ENCODE measurements at places on chromosomes 5 and 9.

- no peak for DNase-seq
Measured at GRCh38 chr9:108884701-108885100, 22.6 kb downstream of the ACTL7A start.

- peak; percentile 18 for DNase-seq
Measured at GRCh38 chr5:170603578-170604565, 100.1 kb downstream of the KCNIP1 start.

GRCh38 chr9:15403155-15403554, 19.5 kb upstream of the SNAPC3 start:
- DNase-seq, result no peak

DNA sequence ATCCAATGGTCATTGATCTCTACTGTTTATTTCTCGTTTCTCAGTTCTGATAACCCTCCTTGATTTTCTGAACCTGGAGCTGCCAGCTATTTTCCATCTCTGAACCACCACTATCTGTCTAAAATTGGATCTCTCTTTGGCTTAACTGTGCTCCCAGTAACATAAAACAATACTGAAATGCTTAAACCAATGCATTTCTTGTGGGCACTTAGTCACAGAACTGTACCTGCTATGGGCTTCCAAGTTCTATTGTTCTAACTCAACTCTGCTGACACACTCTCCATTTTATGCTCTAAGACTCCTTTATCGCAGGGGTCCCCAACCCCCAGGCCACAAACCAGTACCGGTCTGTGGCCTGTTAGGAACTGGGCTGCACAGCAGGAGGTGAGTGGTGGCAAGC, 120.6 kb downstream of the LHFPL2 start:
- peak; percentile 52 for DNase-seq

DNA sequence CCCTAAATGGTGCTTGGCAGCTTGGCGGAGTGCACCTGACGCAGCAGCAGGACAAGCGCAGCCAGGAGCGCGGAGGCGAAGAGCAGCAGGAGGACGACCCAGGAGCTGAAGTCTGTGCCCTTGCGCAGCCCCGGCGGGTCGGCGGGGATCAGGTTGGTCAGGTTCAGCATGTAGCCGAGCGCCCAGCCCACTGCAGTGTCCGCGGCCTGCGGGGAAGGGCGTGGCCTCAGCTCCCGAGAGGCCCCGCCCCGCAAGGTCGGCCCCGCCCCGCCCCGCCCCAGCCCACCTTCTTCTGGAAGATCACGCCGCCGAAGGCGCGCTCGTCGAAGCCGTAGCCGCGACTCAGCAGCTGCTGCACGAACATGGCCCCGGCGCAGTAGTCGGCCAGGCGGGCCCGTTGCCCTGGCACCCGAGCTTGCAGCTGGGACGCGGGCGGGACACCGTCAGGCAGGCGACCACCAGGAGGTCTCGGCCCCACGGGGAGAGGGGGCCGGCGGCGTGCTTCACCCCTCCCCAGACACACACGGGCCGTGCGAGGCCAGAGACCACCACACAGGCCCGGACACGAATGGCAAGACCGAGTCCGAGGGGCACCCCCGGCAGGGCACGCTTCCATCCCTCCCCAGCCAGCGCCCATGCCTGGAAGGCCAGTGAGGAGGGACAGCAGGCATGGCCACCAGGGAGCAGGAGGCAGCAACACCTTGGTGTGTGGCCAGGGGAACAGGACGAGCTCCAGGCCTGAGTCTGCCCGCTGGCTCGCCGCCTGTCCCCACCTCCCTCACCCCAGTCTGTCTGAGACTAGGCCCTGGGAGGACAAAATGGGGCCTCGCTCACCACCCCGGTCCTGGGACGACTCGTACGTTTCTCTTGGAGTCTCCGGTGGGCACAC, 2.9 kb upstream of the NPDC1 start:
- no peak for DNase-seq

DNA sequence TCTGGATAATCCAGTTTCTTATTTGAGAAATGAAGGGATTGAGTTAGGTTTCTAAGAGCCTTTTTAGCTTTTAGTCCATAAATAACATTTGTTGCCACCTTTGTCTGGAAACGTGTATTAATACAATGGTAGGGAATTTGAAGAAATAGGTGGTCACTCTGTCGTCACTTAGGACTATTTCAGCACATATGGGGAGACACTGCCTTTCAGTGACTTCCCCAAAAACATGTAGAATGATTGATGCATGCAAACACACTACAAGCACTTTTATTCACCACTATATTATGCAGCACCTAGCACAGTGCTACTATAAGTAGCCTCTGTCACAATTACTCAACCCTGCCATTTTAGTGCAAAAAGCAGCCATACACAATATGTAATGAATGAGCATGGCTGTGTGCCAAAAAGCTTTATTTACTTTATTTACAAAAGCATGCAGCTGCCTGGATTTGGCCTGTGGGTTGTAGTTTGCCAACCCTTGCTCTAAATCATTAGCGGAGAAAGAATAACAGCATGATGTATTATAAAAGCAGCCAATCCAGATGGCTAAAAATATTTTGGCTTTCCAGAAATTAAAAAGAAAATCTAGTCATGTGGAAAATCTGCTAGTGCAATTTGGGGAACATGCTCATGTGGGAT, 154.2 kb upstream of the HMHB1 start:
- DNase-seq, result no peak

GRCh38 chr5:140632366-140633020, 482 bp downstream of the CD14 start:
- DNase-seq, result peak; percentile 24

GRCh38 chr5:124395926-124396325, 350.5 kb downstream of the ZNF608 start:
- DNase-seq, result no peak
